ENCODE measurements at places on chromosomes 12 and 14. TPM values are rescaled to one million over a fixed set of nuclear protein-coding genes. Genes with fewer than 3 reads are reported as not detected.

The NR1H4 gene
- total RNA-seq = not detected

The DYNC1H1 gene
- total RNA-seq = 332 TPM

- DNase-seq = no peak
These were observed 257.4 kb upstream of the NOVA1 start for GRCh38 chr14:26855077-26855753.

DNA sequence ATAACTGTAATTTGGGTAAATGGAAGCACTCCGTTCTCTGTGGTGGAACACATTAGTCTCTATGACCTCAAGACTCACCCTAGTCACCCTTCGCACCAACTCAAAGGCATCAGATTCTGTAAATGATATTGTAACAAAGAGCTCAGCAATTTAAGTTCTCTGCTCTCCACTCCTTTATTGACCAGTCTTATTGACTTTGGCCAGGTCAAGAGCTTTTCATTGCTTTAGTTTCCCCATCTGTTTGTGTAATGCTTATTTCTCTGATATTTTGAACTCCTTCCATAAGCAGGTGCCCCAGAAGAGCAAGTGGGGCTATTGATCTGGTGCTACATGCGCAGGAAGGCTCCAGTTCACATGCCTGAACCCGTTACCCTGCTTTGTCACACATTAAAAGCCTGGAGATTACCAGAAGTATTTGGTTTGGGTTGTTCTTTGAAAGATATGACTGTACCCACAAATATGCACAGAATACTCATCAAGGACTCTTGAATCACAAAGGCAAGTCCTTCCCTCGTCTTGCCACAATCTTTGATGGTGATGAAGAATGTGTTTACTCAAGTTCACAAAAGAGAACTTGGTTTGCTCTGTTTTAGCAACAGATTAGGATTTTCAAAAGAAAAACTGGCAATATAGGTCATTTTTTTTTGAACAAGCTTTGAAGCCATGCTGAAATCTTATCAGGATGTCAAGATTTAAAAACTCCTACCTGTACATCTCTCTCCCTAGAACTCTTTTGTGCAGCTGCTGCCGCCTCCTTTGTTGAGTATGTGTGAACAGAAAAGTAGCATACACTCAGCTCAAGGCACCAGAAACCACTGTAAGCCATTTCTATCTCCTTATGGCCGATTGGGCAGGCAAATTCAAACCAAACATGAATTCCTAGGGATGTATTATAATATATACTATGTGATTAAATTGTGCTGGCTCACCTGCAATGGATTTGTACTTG, 193.9 kb downstream of the BCAT1 start:
- no peak for DNase-seq

- no peak for DNase-seq
These were observed 4.9 kb upstream of the DCD start for GRCh38 chr12:54653025-54653424.

- no peak for DNase-seq
These were observed 84.9 kb downstream of the DICER1 start for GRCh38 chr14:95072310-95072905.

DNA sequence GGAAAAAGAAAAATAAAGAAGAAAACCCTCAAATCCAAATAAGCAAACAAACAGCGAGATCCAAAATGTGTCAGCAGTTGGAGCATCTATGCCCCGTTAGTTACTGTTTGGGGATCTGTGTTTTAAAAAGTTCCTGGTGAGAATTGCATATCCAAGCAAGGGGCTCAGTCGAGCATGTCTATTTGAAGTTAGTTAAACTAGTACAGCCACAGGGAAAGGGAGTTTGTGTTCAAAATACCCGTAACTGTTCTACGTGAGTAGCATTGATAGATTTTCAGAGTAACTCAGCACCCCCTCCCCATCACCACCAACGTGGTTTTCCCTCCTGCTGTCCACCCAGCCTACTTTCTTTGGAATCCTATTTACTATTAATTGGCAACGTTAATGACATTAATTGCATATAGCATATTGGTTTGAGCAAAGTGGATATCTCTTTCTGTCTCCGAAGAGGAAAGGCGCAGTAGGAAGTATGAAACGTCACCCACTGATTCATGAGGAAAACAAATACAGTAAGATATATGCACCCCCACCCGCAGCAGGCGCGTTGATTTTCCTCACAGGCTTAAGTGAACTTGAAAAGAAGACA, 1.5 kb downstream of the NPAS3 start:
- DNase-seq = no peak
